ENCODE measurements at places on chromosomes 16 and 17.

DNA sequence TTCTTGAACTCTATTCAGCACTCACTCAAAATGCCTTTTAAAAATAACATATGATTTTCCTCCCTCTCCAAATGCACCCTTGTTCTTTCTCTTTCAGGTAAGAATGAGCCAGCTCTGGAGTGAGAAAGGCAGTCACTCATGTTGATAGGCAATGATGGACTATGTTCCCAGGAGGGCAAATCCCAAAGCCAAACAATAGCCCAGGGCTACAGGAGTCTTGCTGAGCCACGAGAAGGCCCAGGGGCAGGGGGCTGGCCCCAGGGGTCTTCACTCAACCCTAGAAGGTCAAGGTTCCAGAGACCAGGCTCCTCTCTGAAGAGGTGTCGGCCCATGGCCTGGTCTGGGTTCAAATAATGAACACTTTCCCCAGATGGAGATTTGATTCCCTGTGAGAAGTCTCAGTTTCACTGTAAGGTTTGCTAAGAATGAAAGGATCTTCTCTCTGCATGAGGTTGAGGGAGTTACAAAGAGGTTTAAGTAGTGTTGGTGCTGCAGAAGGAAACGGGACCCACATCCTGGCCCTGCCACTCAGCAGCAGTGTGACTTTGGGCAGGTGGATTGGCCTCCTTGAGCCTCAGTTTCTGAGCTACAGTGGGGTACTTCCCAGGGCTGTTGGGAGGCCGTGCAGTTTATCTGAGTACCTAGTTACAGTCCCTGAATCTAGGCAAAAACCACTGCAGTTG lies 49.0 kb downstream of the RTN4RL1 start:
- no peak for DNase-seq

- no peak for DNase-seq
Measured at GRCh38 chr17:27512031-27512430, 55.8 kb downstream of the KSR1 start.

DNA sequence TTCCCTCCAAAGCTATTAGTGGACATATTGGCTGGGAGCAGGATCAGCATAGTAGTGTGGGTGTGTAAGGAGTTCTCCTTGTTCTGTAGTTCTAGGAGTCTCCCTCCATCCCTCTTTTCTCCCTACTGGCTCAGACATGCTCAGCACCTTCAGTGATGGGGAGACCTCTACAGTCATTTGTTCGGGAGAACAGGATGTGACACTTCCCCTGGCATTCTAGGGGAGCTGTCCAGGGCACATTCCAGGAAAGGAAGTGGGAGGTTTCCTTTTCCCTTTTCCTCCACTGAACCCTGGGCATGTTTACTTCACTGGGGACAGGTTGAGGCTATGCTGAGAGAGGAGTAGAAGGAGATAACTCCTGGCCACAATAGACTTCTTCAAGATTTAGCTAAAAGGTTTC lies 86.5 kb downstream of the MYH13 start:
- no peak for DNase-seq

DNA sequence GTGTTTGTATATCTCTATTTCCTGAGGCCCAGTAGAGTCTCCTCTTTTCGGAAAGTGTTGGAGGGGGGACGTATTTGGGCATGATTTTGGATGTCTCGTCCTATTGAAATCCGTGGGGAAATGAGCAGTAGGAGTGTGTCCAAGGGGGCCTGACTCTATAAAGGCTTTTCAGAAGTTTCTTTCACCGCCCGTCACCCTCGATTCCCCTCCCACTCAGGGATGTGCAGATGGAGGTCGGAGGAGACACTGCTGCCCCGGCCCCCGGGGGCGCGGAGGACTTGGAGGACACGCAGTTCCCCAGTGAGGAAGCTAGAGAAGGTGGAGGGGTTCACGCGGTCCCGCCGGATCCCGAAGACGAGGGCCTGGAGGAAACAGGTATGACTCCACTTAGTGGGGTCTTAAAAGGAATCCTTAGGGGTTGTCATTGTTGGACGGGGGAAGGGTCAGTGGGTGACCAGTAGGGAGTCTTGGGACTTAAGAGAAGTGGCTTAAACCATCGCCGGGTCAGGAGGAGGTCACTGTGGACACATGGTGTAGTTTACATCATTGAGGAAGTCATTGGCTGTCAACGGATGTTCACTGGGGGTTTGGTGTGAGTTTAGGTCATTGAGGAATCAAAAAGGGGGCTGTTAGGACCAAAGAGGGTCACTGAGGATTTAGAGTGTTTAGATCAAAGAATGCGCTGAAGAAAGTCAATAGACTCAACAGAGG lies 424 bp downstream of the MON1B start:
- no peak for DNase-seq

GRCh38 chr16:67415872-67416793 lies at the start of gene ZDHHC1:
ZDHHC1 (minus strand) TSS chr16:67416477; CDS start chr16:67407775, 8,702 bp downstream.
- DNase-seq = peak; percentile 45

DNA sequence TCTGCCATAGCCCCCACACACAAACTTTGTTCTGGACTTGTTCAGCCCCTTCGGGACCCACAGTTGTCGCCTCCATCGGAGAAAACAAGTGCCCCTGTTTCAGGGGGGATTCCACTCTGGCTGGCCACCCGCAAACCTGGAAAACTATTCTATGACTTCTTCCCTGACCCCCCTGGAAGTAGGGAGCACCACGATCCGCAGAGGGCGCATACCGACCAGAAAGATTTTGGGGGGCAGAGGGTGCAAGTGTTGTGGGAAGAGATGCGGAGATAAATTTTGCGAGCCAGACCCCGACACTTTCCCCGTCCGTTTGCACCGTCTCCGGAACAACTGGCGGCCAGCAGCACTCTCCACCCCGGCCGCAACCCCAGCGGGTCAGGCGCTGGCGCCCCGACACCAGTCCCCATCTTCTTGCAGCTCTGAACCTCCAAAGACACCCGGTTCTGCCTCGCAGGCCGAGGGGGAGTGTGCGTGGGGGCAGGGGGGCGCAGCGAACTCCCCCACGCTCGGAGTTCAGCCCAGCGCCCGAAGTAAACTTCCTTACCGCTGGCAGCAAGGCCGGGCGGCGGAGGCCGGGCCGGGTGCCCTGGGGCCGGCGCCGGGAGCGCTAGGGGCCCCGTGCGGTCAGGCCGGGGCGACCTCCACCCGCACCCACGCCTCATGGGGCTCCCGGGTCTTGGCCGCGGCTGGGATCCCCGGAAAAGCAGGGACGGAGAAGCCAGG lies 744 bp downstream of the SALL1 start:
- DNase-seq = no peak

GRCh38 chr17:73291260-73291801 lies 20.5 kb downstream of the CDC42EP4 start:
- peak; percentile 82 for DNase-seq

DNA sequence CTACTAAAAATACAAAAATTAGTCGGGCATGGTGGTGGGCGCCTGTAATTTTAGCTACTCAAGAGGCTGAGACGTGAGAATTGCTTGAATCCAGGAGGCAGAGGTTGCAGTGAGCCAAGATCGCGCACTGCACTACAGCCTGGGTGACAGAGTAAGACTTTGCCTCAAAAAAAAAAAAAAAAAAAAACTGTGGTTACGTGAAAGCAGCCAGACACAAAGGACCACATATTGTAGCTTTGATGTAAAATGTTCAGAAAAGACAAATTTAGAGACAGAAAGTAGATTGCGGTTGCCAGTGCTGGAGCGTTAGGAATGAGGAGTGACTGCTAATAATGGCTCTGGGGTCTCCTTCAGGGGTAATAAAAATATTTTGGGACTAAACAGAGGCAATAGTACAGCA lies 4.0 kb upstream of the MEAK7 start:
- no peak for DNase-seq

- no peak for DNase-seq
Measured at GRCh38 chr17:1446201-1446600, 9.8 kb downstream of the CRK start.

DNA sequence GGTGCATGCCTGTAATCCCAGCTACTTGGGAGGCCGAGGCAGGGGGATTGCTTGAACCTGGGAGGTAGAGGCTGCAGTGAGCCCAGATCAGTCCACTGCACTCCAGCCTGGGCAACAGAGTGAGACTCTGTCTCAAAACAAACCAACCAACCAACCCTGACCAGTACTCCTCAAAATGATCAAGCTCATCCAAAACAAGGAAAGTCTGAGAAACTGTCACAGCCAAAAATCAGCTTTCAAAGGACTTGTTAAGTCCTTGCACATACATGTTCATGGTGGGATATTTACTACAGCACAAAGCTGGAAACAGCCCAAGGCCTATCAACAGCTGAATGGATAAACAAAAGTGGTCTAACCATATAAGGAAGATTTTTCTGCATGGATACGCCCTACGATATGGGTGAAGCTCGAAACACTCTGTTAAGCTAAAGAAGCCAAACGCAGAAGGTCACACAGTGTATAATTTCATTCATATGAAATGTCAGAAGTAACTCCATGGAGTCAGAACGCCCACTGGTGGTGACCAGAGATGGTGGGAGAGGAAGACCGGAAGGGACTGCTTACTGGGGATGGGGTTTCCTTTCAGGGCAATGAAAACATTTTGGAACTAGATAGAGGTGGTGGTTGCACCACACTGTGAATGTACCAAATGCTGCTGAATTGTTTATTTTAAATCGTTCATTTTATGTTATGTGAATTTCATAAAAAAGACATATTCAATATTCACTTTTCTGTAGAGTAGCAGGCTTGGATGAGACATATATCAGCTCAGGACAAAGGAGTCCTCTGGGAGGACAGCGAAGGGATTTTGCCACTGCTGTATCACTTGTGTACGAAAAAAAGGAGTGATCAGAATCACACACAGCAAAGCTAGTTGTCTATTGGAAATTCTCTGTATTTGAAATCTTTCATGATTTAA lies 17.7 kb downstream of the CCL17 start:
- no peak for DNase-seq

GRCh38 chr17:34024806-34025551 lies 230.1 kb upstream of the CCL2 start:
- no peak for DNase-seq

All from T1000 (cell line).